ENCODE measurements at places on chromosomes 5 and 9.

DNA sequence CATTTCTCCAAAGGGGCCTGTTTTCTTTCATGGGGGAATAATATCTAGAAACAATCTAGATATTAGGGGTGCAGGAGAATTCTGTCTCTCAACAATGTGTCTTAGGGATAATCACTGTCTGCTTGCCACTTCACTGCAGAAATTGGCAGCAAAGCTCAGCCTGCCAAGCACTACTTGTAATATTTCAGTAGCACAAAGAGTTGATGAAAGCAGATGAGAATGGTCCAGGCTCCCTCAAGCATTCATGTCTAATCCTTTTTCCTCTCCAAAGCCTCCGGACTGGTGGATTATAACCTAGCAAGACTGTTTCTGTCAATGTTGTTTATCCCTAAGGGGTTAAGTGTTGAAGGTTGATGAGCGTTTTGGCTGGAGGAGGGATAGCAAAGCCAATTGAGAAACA is 13.3 kb upstream of the MPDZ start:
- no peak for DNase-seq

GRCh38 chr5:33311893-33312292 is 128.9 kb upstream of the TARS1 start:
- no peak for DNase-seq

DNA sequence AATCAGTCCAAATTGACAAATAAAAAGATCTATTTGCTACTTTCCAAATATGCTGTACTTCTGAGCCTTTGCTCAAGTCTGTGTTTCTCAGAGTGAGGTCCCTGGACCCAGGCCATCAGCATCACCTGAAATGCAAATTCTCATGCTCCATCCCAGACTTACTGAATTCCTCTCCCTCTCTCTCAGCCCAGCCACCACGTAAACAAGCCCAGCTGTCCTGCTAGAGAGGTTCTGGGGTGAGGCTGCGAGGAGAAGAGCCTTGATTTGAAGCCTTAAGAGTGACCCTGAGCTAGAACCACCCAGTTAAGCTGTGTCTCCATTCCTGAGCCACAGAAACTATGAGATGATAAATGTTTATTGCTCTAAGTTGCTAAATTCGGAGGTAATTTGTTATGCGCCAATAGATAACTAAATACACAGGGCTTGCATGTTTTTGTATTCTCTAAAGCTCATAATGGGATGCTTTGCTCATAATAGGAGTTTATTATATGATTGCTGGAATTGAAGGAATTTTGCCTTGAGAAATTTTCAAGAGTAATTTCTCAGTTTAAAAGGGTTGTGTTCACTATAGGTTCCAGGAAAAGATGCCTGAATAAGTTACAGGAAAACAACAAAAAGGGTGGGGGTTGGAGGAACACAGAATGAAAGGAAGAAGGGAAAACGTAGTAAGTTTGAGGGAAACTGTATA is 98.9 kb upstream of the SPATA31D4 start:
- no peak for DNase-seq

GRCh38 chr9:5375091-5375490 is 35.4 kb upstream of the RLN1 start:
- no peak for DNase-seq

GRCh38 chr5:142388696-142389095 is 63.9 kb upstream of the SPRY4 start:
- no peak for DNase-seq

DNA sequence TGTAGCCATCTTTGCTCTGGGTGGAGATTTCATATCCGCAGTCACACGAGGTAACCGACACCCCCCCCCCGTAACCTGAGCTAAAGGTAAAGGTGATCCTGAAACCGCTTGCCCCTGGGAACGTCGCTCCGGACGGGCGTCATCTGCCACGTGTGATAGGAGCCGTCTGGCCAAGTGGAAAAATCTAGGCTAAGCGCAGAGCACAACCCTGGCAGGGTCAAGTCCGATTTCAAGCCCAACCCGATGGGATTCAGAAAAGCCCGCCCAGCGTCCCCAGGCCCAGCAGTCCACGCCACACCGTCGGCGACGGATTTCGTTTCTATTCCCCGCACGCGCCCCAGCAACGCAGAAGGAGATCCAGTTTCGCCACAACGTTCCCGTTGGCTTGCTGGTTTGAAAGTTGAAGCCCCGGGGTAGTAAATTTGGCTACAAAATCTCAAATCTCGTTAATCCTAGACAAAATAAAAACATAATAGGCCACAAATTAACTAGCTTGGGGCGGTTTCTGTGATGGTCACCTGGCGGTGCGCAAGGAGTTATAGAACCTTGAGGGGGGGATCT is 32.4 kb upstream of the NFIB start:
- no peak for DNase-seq

DNA sequence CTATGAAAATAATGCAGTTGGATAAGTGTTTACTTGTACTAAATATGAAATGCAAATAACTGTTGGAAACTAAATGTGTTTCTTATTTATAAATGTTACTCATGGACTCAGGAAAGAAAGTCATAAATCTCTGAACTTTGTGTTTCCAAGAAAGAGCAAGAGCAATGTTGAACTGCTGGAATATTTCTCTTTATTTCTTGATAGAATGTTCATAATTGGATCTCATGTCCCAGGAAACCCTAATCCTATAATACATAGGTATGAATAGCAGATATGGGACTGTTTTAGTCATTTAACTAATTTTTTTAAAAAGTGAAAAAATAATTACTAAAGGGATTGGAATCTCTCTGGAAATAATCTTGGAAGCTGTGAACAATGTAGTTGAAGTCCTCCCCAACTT is 245.0 kb upstream of the ACTBL2 start:
- no peak for DNase-seq

DNA sequence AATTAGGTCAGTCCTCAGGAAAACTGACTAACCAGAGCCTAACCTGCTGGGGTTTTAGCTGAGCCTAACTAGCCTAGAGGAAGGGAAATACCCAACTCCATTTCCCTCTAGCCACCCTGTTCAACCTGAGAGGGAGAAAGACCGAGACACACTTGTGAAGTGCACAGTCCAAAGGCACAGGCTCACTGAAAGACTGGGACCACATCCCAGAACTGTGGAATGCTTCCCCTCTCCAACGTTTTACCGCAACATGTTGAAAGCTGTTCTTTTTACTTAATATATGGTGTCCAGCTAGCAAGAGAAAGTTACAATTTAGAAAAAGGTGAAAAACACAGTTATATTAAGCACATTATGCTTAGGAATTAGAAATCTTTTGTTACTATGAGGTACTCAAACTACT is 76.8 kb upstream of the SIMC1 start:
- no peak for DNase-seq

DNA sequence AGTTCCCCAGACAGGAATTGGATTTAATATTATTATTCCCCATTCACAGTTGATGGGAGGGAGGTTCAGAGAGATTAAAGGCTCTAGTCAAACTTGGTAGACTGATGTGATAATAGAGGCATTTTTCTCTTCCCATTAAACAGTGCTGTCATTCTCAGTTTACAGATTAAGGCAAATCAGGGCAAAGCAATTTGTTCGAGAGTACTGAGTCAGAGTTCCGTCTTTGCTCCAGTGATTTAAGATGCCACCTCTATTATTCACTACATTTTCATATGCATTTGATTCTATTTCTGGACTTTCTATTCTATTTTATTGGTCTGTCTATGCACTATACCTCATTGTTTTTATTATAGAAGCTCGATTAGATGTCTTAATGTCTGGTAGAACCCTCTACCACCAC is 201.0 kb upstream of the RAI14 start:
- DNase-seq: no peak

DNA sequence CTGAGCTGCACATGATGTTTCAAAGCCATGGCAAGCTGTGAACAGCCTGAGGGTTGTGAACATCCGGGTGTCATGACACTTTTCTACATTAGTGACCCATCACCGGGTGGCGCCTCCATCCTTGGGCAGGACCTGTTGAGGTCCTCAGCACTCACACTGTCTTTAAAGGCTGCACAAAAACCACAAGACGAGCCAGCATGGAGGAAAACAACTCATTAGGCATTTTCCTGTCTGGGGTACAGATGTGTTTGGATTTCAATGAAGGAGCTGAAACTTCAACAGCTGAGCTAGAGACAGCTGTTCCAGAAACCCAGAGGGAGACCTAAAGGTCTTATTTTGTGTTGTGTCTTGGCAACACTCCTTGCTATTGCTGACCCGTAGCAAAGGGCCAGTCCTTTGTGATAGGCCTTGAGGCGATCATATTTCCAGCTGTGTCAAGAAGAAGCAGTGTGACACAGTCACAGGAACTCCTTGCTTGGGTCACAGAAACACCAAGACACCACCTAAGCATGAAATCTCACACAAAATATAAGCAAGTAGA is 151.8 kb upstream of the VLDLR start:
- DNase-seq: no peak

- no peak for DNase-seq
These were observed 480.5 kb downstream of the EBF1 start for GRCh38 chr5:158619083-158619788.

- no peak for DNase-seq
These were observed 297.1 kb downstream of the KCTD16 start for GRCh38 chr5:144467792-144468191.

DNA sequence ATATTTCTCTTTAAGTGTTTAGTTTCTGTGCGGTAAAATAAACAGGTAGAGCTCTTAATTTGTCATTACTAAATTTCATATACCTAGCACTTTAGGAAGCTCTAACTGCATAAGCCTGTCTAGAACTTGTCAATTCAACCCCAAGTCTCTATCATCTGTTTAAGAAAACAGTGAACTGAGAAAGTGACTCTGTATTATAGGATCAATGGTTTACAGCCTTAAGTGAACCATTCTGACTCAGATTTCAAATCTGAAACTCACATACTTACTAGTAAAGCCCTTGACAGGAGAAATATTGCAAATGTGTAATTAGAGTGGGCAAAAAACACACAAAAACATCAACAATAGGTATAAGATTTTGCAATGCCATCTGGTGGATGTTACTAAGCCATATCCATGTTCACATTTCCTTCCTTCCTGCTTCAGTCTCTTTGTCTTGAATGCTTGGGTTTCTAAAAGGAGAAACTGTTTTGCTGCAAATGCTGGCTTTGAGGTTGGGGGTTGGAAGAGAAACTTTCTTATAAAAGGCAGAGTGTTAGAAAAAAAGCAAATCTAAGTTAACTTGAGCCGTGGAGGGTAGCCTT is 101.8 kb downstream of the DOCK8 start:
- no peak for DNase-seq
